ENCODE measurements at places on chromosomes 16 and 17.

DNA sequence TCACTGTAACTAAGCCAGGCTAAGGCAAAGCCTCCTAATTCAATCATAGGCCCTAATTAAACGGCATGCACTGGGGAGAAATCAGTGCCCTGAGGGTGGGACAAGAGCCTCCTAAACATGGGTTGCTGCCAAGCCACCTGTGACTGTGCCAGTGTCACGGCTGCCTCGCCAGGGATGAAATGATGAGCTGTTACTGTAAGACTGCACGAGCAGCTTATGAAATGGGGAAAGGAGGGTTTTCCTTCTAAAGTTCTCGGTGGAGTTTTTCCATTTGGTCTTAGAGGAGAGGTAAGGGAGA, 12.7 kb downstream of the TMEM11 start:
- DNase-seq = no peak

DNA sequence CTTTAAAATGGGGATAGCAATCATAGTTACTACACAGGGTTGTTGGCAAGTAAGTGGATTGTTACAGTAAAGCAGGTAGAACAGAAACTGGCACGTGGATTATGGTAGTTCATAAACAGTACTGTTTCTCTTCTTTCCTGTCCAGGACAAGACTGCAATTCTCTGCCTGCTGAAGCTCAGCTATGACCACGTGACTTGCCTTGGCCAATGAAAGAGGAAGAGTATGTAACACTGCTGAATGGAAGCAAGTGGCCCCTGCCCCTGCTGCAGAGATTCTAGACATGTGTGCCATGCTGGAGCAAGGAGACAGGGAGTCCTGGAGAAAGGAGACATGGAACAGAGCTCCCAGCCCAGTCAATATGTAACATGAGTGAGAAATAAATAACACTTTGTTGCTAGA, 66.6 kb upstream of the TOX3 start:
- DNase-seq = no peak

GRCh38 chr17:7388856-7389255, 5.5 kb downstream of the PLSCR3 start:
- DNase-seq = no peak

GRCh38 chr17:29212681-29213121, 32.5 kb upstream of the MYO18A start:
- DNase-seq = no peak
